AML-193 (cell line): ENCODE measurements at places on chromosomes 4 and X.

- no peak for DNase-seq
These were observed 179.8 kb downstream of the SPCS3 start for GRCh38 chr4:176499518-176499917.

GRCh38 chr4:30696191-30696590 is 24.0 kb upstream of the PCDH7 start:
- DNase-seq: no peak

GRCh38 chr4:109981936-109982335 is 69.3 kb downstream of the EGF start:
- no peak for DNase-seq

- DNase-seq: no peak
These were observed 175.8 kb upstream of the PITX2 start for GRCh38 chr4:110798687-110799086.

- DNase-seq: no peak
These were observed 242.2 kb upstream of the GK2 start for GRCh38 chr4:79650217-79650616.

GRCh38 chrX:118615141-118615540 is 112.3 kb upstream of the IL13RA1 start:
- no peak for DNase-seq
